ENCODE measurements at places on chromosomes 1 and 21.

DNA sequence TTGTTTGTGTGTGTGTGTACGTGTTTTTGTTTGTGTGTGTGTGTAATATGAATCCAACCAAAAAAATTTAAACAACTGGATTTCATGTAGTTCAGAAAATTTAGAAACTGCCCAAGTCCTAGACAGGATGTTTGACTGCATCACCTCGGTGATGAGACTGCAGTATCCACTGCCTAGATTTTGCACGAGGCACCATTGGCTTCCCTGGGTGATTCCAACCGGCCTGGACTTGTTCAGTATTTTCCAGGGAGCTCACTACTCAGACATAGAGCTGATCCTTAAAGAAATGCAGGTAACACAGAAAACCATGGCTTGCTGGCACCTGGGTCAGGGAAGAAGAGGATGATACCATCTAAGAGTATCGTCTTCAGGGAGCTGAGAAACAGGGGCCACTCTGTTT is 18.2 kb upstream of the KCNK2 start:
- DNase-seq = no peak

DNA sequence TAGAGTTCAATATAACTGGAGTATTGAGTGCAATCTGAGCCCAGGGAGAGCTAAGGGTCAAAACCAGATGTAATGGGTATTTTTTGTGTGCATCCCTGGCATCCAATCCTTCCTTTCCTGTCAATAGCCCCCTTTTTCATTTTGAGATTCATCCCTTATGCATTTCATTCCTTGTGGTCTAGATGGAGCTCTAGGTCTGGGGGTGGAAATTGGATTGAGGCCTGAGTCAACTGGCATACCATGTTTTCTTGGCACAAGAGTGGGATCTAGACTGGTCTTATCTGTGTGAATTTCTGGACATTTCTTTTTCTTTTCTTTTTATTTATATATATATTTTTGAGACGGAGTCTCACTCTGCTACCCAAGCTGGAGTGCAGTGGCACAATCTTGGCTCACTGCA is 67.3 kb upstream of the RAB3GAP2 start:
- DNase-seq = no peak

DNA sequence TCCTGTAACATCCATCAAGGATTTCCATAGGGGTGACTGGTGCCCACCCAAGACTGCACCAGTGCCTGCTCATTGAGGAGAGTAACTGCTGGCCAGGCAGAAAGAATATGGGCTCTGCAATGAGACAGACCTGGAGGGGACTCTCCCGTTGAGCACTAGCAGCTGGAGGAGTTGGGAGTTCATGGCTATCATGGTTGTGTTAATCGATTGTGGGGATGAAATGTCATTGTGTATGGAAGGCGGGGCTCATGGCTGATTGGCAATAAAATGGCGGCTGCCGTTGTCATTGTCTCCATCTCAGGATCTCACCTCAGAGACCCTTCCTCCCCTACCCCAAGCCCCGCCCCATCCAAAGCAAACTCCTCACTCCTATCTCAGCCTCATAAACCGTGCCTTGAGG is 3.9 kb downstream of the TMEM125 start:
- no peak for DNase-seq

- DNase-seq = peak; percentile 71
Measured at GRCh38 chr1:201259476-201260235, 23.6 kb upstream of the PKP1 start.

DNA sequence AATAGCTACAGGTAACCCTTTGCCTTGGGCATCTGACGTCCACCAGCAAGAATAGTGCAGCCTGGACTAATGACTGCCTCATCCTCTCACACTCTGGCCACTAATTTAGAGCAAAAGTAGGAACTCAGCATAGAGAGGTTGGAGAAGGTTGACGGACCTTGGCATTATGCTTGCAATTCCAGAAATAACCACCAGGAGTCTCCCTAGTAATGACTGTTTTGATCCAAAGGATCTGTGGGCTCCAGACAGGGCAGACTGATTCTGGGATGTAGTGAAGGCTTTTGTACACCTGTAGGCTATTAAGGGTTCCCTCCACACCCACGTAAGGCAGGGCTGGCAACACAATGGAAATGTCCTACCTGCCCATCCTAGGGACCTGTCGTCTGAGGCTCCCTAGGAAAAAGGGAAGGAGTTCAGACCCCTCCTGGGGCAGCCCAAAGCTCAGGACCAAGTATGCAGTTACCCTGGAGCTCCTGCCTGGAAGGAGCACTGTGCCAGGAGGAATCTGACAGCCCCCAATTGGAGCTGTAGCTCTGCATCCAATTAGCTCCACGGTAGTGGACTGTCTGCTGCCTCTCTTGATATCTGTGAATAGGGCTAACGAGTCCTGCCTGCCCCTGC is 91.0 kb upstream of the TMEM51 start:
- no peak for DNase-seq

DNA sequence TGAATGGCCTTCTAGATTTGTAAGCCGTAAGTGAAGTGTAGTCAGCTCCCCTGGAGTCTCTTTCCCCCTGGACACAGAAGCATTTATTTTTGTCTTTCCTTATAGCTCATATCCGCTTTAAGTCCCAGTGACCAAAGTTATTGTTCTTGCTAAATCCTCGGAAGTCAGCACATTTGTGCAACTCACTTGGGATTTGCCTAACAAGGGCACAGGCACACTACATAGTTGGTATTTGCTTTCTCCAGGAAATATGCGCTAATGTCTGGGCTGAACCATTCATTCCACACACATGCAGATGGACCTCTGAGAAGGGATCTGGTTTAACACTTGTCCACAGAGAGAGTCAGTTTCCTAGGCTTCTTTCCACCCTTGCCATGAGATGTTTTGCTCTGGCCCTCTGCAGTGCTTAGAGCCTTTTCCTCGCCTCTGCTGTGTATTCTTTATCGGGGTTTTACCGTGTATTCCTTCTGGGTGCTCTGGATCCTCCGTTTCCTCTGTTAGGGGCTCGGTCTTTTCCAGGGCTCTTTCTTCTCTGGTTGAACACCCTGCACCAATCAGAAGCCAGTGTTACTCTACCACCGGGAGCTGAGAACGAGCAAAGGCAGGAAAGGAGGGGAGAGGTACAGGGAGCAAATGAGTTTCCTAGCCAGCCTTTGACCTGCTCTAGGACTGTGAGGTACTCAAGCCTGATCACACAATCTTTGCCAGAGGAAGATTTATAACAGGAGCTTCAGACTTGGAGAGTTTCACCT is 72.4 kb downstream of the ABCA4 start:
- peak; percentile 98 for DNase-seq

GRCh38 chr1:163673759-163674151 is 352.0 kb downstream of the NUF2 start:
- DNase-seq = peak; percentile 50

DNA sequence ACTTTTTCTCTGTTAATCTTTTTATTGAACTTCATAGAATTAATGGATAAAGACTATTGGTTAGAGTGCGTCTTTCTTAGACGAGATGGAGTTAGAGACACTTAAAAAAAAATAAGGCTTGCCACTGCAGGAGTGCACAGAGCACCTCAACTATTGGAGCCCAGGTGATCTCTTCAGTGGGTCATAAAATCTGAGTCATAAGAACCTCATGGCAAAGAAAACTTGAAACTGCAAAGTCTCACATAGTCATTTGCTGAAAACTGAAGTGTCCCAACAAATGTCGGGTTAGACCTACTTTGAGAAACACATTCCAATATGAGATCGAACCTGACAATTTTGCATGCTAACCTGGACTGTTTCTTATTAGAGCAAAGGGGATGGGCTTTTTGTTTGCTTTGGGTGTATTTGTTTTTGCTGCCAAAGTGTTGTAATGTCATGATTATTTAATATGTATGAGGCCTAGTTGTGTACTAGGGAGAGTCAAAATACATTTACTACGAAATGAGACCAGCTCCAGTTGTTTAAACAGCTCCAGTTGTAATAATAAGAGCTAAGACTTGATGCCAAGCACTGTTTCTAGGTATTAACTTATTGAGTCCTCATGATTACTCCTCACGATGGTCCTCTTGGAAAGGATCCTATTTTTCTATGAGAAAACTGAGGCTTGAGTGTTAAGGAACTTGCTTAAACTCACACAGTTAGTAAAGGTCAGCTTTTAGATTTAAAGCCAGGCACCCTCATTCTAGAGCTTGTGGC is 65.1 kb downstream of the DDR2 start:
- DNase-seq = no peak

- no peak for DNase-seq
Measured at GRCh38 chr1:10188133-10188650, 22.2 kb upstream of the KIF1B start.

DNA sequence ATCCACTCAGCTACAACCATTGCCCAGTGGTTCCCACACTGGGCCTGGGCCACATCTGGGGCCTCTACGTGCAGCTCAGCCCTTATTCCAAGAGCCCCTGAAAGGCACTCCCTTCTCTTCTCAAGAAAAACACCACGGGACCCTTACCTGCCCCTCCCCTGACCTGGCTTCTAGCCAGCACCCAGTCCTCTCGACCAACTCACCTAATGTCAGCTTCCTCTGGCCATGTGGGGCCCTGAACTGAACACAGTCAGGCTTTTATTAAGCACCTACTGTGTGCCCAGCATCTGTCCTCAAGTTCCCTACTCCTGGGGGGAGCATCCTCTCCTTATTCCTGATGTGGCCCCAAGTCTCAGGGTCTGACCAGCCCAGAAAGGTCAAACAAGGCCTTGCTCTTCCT is 208.4 kb downstream of the MATN1 start:
- DNase-seq = no peak

GRCh38 chr1:3471356-3472087 is 17.1 kb downstream of the ARHGEF16 start:
- DNase-seq = peak; percentile 80

DNA sequence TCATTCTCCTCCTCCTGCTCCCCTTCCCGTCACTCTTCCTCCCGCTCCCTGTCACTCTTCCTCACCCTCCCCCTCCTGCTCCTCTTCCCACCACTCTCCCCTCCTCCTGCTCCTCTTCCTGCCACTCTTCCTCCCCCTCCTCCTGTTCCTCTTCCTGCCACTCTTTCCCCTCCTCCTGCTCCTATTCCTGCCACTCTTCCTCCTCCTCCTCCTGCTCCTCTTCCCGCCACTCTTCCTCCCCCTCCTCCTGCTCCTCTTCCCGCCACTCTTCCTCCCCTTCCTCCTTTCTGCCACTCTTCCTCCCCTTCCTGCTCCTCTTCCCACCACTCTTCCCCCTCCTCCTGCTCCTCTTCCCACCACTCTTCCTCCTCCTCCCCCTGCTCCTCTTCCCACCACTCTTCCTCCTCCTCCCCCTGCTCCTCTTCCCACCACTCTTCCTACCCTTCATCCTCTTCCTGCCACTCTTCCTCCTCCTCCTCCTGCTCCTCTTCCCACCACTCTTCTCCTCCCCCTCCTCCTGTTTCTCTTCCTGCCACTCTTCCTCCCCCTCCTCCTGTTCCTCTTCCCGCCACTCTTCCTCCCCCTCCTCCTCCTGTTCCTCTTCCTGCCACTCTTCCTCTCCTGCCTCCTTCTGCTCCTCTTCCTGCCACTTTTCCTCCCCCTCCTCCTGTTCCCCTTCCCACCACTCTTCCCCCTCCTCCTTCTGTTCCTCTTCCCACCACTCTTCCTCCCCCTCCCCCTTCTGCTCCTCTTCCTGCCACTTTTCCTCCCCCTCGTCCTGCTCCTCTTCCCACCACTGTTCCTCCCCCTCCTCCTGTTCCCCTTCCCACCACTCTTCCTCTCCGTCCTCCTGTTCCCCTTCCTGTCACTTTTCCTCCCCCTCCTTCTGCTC is 28.7 kb upstream of the ARTN start:
- DNase-seq = no peak

DNA sequence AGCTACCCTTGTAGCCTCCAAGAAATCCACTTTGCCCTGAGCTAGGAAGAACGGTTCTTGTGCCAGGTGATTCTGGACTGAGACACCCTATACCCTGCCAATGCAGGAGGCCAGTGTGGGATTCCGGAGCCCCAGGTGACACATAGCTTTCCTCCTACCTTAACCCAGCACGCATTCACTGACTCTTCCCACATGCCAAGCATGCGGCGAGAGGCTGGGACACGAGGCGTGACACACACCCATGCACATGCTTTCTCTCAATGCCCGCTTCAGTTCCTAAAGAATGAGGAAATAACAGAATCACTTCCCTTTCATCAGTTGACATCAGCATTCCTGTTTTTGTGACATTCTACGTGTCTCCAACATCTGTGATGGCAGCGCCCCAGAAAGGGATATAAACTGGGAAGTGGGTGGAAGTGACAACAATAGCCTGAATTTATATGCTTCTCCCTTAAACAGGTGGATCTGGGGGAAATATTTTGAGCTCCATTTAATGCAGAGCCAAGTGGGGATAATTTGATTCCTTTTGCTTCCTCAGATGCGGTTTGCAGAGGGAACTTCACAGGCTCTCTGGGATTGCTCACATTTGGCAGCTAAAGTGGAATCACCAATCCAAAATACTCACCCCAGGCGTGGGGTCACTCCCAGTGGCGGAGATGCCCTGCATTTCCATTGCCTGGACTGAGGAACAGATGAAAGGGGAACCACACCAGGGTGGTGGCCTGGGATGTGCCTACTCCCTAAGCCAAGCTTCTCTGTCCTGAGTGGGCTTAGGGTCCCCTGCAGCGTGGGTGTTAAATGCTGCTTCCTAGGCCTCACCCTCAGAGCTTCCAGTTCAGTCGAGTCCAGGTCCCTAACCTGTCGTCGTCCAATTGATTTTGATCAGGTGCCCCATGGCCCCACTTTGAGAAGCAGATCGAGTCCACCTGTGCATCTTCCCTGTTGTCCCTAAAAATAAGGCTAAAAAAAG is 445.1 kb downstream of the SIPA1L2 start:
- DNase-seq = no peak

- no peak for DNase-seq
Measured at GRCh38 chr1:223035724-223036478, 107.1 kb downstream of the TLR5 start.

DNA sequence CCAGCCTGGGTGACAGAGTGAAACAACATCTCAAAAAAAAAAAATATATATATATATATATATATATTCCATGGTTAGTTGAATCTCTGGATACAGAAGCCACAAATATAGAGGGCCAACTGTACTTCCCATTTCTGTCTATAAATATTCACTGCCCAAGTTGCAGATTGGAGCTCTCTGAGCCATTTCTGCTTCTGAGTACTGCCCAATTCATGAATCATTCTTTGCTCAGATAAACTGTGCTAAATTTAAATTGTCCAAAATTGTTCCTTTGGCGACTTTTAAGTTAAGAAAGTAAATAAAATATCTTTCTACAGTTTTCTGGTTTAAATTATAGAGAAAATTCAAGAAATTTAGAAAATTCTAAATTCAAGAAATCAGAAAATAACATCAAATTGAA is 23.2 kb upstream of the C1orf146 start:
- no peak for DNase-seq

- DNase-seq = no peak
Measured at GRCh38 chr1:27621051-27621920, 13.7 kb downstream of the FGR start.
